ENCODE measurements at places on chromosomes 6 and 20.

DNA sequence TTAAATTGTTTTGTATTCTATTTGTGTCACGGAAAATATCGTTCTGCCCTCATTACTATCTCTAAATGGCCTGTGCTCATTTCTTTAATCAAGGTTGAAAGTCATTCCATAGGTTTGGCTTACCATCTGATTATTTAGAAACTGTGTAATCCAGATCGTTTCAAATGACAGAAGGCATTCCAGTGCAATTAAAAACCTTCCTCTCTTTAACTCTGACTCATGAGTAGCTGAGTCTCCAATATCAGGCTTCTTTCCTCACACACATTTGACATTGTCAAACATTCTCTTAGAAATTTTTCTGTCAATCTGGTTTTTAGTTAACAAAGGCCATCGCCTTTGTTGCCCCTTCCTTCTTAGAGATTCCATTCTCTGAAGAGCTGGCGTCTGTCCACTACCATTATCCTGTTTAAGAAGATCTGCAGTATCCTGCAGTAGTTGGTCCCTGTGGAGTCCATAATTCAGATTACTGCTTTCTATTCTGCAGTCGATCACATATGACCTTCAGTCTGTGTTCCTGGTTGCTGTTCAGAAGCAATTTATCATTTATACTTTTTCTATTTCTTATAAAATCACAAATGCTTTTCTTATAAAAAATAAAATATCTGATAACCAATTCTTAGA is 3.9 kb upstream of the TRDN start:
- DNase-seq: no peak

DNA sequence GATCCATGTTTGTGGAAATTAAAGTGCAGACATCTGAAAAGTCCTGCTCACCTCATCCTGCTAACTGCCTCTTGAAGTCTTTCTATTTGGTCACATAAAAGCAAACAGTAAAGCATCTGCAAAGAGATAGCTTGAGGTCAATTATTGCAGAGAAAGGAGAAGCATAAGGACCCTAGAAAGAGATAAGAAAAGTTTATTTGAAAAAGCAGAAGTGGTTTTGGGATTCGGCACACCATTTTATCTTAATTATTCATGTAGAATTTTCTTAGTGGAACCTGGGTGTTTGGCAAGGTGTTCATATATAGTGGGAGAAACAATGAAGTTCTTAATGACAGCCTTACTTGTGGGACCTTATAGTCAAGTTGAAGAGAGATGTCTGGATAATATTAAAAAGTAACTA is 280.8 kb downstream of the CENPW start:
- DNase-seq: no peak

- DNase-seq: no peak
Observed at GRCh38 chr6:41284726-41285125, 1.8 kb downstream of the TREM1 start.

GRCh38 chr6:67971812-67972211 is 663.3 kb upstream of the ADGRB3 start:
- no peak for DNase-seq

DNA sequence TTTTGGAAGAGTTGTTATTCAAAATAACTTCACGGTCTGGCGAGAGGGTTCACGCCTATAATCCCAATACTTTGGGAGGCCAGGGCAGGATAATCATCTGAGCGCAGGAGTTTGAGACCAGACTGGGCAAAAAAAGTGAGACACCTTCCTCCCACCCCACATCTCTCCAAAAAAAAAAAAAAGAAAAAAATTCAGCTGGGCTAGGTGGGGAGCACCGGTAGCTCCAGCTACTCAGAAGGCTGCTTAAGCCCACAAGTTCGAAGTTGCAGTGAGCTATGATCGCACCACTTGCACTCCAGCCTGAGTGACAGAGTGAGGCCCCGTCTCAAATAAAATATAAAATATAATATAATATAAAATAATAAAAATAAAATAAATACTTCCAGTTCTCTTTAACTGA is 10.4 kb downstream of the OR2B2 start:
- DNase-seq: no peak

DNA sequence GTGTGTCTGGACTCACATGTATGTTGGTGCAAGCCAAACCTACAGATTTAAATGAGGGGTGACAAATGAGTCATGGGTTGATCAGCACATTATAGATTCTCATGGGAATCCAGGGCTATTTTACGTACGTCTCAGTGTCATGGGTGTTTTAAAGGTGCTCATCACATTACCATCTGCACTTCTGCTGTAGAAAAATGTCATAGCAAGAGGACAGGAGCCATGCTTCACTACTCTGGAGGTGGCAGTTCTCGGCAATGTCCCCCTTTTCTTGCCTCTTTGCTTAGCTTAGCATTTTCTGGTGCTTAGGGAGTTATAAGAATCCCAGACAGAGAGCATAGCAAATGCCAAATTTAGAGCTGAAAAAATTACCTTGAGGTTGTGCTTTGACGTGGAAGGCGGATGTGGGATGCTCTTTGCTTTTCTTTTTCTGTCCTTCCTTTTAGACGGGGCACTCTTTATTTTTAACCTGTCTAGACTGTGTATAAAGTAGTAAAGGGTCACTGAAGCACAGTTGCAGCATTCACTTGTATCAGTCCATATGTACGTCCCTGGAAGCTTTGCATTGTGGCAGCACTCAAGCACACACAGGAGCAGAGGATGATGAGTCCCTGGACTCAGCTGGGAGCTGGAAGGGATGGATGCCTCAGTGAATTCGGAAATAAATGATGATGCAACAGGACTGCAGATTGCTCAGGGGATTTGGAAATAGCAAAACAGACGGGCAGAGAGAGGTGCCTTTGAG is 139.7 kb downstream of the SYNDIG1 start:
- DNase-seq: no peak

- DNase-seq: no peak
Observed at GRCh38 chr6:72841195-72841594, 219.3 kb downstream of the KCNQ5 start.

DNA sequence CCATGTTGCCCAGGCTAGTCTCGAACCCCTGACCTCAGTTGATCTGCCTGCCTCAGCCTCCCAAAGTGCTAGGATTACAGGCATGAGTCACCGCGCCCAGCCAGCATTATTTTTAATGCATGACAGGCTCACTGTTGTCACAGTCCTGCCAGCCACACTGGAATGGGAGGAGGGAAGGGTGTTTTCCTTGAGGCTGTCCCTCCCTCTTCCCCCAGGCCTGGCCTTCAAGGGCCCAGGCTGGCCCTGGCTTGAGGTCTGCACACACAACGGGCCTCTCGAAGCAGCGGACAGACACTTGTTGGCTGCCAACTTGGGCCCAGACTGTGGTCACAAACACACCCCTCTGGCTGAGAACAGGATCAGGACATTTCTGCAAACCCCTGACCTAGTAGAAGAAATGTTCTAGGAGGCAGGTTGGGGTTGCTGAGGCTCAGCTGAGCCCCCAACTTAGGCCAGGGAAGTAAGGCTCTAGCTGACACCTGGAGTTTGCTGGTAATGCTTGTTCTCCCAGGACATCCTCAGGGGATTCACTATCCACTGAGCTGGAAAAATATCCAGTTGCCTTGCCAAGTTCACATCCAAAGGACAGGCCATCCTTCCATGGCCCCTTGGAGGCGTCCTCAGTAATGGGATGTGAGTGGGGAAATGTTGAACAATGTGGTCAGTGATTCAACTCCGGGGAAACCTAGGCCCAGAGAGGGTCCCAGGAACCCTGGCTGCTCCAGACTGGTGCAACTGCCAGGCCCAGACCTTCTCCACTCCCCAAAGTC is 9.9 kb downstream of the SNTA1 start:
- no peak for DNase-seq

DNA sequence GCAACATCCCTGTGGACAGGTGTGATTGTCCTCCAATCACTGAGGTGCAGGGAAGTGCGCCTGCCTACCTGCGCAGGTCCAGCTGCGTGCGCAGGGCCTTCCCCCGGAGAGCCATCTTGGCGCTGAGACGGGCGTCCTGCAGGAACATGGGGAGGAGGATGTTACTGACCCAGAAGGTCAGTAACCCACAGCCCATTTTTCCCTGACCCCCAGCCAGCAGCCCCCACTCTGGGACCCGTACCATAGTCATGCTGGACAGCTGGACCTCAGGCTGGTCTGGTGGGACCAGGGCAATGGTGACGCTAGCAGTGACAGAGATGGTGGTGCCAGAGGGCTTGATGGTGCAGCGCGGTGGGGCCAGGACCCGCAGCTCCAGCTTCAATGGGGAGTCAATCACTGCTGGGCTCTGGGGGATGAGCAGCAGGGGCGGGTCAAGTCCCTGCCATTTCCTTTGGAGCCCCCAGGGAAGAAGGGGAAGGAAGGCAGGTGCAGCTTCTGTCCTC is 9.7 kb downstream of the PLTP start:
- no peak for DNase-seq

DNA sequence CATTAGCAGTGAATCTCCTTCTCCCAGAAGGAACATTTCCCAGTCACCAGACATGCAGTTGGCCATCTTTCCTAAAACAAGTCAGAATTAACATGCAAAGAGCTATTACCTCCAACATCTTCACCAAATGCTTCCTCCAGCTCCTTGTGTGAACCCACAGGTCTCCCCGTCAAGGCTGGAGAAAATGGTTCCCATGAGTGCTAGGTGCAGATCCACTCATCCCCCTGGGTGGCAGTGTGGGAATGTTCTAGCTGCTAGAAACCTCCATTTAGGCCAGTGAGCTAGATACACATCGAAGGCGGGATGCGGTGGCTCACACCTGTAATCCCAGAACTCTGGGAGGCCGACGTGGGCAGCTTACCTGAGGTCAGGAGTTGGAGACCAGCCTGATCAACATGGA is 603.9 kb upstream of the SLC35B3 start:
- DNase-seq: no peak

- DNase-seq: no peak
Observed at GRCh38 chr6:152124429-152125074, 317.1 kb downstream of the ESR1 start.

- no peak for DNase-seq
Observed at GRCh38 chr6:39821742-39822532, 29.8 kb downstream of the DAAM2 start.

- peak; percentile 40 for DNase-seq
Observed at GRCh38 chr6:135586844-135587243, 89.3 kb upstream of the AHI1 start.

DNA sequence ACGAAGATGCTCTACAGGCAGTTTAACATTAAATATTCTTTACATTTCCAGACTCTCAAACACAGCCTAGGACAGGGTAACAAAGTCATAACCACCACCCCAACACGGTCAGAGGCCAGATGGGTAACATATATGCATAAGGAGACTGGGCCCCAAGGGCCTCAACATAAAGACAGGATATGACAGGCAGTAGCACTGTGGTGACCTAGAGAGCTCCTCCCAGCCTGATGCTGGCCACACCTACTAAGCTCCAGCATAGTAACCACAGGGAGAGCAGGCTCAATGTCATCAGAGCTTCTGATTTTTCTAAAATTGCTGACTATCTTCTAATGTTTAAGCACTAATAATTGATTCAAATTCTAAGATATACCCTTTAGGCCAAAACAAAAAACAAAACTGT is 21.7 kb downstream of the SMLR1 start:
- DNase-seq: peak; percentile 25

DNA sequence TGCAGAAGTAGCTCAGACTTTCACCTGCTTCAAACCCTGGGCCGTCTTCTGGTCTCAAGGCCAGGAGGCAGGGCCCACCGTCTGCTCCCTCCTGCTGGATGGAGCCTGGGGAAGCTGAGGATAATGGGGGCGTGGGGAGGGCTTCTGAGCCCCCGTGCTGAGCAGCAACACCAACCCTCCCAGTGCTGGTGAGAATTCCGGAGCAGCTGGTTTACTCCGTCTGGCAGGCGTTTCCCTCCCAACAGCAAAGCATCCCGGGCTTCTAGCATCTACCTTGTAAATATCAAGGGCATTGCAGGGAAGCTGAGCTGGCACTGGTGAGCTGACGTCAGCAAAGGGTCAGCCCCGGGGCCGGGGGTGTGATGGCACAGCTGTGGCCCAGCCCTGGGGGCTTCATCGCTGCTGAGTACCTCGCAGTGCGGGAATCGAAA is 16.8 kb upstream of the CHRNA4 start:
- DNase-seq: no peak

- no peak for DNase-seq
Observed at GRCh38 chr20:28562510-28562898, 2695.0 kb upstream of the DEFB115 start.

DNA sequence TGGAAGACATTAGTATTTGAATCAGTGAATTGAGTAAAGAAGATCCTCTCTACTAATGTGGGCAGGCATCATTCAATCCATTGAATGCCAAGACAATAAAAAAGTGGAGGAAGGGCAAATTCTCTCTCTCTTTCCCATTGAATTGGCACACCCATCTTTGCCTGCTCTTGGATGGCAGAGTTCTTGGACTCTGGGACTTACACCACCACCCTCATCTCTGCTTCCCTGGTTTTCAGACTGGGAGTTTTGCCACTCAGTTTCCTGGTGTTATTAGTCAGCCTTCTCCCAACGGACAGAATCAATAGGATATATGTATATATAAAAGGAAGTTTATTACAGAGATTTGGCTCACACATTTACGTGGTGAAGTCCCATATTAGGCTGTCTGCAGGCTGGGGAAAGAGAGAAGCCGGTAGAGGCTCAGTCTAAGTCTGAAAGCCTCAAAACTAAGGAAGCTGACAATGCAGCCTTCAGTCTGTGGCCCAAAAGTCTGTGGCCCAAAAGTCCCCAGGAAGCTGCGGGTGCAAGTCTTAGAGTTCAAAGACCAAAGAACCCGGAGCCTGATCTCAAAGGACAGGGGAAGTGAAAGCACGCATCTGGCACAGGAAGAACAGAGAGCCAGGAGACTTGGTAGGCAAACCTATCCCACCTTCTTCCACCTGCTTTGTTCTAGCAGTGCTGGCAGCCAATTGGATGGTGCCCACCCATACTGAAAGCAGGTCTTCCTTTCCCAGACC is 64.4 kb downstream of the SMPDL3A start:
- DNase-seq: no peak

GRCh38 chr6:134908906-134909516 is 40.9 kb downstream of the ALDH8A1 start:
- no peak for DNase-seq

- no peak for DNase-seq
Observed at GRCh38 chr20:36786246-36786645, 12.7 kb upstream of the DSN1 start.

DNA sequence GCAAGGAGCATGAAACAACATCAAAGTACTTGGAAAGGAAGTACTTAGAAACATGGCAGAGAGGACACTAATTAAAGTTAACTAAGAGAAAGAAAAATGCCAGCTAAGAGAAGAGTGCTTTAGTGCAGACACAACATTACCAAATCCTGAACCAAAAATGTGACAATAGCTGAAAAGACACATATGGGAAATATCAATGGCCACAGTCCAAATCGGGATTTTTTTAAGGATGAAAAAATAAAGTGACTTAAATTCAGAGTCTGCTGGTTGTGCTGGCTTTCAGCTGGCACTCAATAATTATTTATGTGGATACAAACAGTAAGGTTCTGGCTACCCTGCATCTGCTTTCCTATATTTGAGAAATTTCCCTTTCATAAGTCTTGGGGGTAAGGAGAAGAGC is 12.6 kb upstream of the DST start:
- DNase-seq: no peak

GRCh38 chr6:20819774-20820400 is 285.6 kb downstream of the CDKAL1 start:
- DNase-seq: no peak
